Upper lobe of left lung (tissue), 6 donors: ENCODE measurements at places on chromosomes 2 and 18. TPM values are rescaled to one million over a fixed set of nuclear protein-coding genes. Genes with fewer than 3 reads are reported as not detected.

- no peak for DNase-seq
These were observed 206.4 kb upstream of the ID2 start for GRCh38 chr2:8475349-8476031.

DNA sequence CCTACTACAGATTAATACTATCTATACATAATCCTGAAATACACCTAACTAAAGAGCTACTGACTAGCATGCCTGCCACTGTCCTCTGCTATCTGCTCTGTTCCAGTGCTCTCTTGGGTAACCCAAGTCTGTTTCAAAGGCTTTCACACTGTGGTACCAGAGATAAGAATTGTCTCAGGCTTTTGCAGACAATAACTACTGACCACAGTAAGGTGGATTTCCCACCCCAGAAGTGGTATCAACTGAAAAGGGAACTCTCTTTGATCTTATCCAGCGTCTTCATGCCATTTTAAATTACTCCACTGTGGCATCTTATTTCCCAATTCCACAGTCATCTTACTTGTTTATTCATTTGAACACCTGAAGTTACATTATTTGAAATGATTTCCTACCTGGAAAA is 190.2 kb downstream of the IKZF2 start:
- no peak for DNase-seq

DNA sequence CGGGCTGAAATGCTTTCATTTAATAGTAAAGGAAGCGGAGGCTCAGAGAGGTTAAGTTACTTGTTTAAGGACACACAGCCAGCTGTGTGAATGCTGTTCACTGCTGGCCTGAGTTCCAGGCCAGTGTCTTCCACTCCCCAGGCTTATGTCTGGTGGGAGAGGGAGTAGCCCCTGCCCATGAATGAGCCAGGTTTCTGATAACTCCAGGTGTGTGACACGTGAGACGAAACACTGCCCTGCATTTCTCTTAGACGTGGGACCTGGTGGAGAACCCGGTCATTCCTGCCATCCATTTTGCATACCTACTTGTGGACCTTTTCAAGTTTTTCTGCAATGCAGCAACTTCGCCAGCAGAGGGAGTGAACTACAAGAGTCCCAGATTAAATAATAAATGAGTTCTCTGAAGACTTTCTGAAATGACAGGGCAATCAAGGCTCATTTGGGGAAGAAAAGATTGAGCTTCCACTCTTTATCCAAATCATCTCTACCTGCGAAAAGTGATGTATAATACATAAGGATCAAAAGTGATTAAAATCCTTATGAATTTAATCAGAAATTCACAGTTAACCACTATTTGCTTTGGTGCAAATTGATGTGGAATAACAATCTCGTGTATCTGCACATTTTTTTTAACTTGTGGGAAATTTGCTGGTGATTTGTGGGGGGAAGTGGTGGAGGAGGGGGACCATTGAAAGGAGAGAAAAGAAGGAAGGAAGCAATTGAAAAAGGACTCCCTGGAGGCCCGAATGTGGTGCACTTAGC is 79.4 kb upstream of the ASB18 start:
- DNase-seq: peak; percentile 59

- no peak for DNase-seq
These were observed 251.9 kb downstream of the GRB14 start for GRCh38 chr2:164369366-164369765.

DNA sequence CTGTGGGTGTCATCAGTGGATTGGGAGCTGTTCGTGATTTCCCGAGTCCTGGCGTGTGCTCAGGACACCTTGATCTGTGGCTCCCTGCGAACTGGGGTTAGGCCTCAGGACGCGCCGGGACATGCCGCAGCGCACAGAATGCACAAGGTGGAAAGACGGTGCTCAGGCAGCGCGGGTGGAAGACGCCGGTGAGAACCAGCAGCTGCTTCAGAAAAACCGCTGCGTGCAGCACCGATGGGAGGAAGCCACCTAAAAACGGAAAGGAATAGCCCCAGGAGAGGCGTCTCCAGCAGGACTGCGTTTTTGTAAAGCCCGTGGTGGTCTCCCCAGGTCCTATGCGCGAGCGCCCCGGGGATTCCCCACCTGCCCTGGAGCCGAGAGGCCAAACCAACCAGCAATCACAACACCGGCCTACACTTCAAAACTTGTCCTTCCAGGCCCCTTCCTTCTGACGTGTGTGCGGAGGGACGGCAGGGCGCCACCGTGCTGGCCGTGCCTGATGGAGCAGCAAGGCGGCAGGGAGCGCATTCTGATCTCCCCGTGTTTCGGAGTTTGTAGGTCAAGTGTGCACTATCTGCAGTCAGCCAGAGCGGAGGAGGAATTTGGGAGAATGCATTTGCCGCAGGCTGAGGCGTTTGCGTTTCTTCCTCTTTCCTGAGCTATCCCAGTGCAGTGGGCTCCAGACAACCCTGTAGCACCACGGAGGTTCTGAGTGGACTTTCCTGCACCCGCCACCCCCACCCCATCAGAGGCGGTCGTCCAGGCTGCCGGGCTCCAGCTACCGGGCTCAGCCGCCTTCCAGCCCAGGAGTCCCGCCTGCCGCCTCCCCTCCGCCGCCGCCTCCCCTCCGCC is 32.2 kb downstream of the RTP5 start:
- DNase-seq: peak; percentile 62

DNA sequence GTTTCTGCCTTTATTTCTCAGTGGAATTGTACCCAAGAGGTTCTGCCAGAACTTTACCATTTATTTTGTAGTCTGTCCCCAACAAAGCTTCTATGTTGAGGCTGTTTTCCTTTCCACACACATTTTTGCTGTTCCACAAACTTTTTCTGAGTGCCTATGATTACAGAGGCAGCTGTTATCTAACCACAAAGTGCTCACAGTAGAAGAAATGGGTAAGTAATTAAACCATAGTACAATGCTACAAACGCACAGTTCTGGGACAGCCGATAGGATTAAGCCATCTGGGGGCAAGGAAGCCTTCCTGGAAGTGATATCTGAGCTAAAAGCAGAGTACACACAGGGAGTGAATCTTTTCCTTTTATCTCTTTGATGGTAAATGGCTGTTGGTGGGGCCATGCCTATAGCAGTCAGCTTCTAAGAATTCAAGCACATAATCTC is 3.9 kb upstream of the MGAT4A start:
- no peak for DNase-seq

DNA sequence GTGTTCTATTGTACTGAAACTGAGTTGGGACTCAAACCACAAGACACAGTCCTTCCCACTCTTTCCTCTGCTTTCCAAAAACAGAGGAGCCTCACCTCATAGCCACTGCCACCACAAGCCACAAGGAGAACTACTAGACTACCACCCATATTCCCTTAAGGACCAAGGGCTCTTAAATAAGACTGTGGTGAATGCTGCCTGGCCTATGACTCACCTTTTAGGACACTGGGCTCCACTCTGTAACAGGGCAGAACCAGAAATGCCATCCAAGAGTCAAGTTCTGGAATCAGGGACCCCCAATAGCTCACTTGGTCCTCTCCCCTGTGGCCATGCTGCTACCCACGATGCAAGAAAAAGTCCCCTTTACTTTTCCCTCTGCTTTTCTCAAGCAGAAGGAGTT is 851.4 kb downstream of the BCL11A start:
- DNase-seq: no peak

DNA sequence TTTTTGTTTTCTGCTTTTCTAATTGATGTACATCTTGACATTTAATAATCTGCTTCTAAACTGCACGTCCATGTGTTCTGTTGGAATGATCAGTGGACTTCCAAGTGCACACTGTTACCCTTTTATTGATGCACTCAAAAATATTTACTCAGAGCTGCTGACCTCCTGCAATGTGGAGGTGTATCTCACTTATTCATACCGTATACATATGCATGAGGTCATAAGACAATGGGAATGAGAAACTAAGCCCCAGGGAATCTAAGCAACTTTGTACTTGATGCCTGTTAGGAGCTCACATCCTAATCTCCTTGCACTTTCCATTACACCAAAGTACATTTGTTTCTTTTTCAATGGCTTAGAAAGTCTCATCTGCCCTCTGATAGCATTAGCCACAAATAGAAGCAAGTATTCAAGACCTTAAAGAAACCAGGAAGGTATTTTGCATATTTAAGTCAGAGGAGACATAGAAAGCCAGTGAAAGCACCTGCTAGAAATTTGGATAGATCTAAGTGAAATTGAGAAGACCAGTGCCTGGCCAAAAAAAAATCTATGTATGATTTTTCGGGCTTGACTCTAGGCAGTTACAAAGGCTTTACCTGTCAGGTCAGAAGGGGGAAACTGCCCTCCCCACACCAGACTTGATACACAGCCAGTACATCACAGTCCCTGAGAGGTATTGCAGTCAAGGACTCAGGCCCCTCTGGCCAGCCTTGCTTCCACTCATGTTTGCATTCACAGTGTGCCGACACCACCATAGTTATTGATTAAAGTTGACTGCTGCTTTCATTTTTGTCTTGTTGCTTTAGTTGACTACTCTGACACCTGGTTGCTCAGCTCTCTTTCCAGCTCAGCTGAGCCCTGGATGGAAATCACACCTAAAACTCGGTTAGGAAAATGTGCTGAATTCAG is 391.7 kb upstream of the CYRIA start:
- DNase-seq: no peak

GRCh38 chr2:65957886-65958285 is 477.0 kb upstream of the MEIS1 start:
- DNase-seq: no peak

GRCh38 chr2:165469417-165469816 is at the start of gene CSRNP3:
Gene CSRNP3, plus strand, starts transcription at chr2:165469698. Its CDS starts 125,368 bp downstream, at chr2:165595066.
- peak; percentile 70 for DNase-seq

- DNase-seq: no peak
These were observed 18.9 kb downstream of the ADI1 start for GRCh38 chr2:3500326-3500899.

DNA sequence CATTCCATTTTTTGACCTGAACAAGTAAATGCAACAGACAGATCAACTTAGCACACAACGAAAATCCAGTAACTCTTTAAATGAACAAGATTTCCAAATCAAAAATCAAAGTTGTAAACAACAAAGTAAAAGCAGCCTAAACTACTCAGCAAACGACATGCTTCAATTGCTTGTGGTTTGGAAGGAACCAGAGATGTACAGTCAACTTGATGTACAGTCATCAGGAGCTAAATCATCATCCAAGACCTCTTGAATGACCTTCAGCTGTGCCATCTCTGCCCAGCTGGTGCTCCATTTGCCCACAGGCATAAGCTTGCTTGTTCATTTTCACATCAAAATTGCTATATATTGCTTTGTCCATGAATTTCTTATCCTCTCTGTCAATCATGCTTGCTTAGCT is 109.8 kb downstream of the UPP2 start:
- no peak for DNase-seq

DNA sequence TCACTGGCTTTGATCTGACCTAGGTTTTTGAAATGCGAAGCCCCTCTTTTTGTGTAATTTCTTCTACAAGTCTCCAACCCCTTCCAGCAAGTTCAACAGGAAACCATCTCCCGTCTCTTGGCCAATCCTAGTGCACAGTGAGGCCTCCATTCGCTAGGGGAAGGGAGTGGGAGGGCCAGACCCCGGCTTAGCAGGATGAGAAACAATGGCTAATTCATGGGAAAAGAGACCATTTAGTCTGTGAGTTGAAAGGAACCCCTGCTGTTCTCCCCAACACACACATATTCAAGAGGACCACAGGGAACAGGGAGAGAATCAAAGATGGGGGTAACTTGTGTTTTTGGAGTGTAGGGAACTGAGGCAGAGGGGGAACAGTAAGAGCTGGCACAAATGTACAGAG is 83.0 kb downstream of the RTN4 start:
- no peak for DNase-seq

DNA sequence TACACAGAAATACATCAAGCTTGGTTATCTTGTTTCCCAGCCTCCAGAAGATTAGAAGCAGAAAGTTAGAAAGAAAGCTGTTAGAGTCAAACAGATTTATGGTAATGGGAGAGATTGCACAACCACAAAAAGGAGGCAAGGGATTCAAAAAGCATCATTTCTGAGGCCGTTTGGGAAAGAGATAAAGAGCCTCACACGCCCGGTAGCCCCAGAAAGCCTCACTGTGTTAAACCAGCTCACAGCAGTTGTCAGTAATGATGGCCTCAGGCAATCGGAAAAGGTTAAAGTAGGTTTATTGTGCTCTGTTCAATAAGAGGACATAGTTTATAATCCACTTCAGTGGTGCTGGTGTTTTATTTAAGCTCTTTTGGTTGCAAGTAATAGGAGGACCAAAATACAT is 111.3 kb downstream of the DCC start:
- no peak for DNase-seq

GRCh38 chr2:115161081-115161770 is 718.8 kb downstream of the DPP10 start:
- DNase-seq: peak; percentile 87

- DNase-seq: peak; percentile 57
These were observed 76.9 kb upstream of the AGAP1 start for GRCh38 chr2:235416858-235417499.

- DNase-seq: no peak
These were observed 353.7 kb downstream of the RAD51AP2 start for GRCh38 chr2:17164550-17164949.

DNA sequence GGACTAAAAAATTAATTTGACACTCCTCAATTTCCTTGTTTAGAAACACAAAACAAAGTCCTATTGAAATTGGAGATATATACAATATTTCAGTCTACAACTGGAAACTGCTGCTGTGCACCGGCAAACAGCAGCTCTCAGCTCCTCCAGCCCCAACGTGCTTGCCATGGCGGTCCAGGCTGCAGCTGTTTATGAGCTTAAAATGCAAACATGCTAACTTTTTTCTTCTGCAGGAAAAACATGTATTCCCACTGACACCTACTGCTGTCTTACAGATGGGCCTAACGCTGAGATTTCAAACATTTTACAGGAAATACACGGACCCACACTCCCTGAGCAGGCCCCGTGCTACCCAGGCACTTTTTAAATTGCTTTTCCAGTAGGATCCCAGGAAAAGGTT is 195.5 kb downstream of the BCL11A start:
- no peak for DNase-seq

Gene GALR1
- not detected for total RNA-seq

Gene MARCHF7
- total RNA-seq: 119 TPM

Gene GCG
- not detected for total RNA-seq

Gene RAB31
- total RNA-seq: 128 TPM

Gene ACTG2
- total RNA-seq: 27.4 TPM

Gene KIAA2012
- total RNA-seq: not detected

Gene C2orf74
- total RNA-seq: 20.7 TPM

Gene SOX11
- total RNA-seq: 0.06 TPM

Gene LRRC30
- total RNA-seq: not detected

Gene MRO
- 0.46 TPM for total RNA-seq

Gene GPAT2
- 0.10 TPM for total RNA-seq

Gene LAMA1
- total RNA-seq: 1.2 TPM

Gene NT5C1B
- not detected for total RNA-seq

Gene CNDP1
- not detected for total RNA-seq

Gene PTH2R
- total RNA-seq: not detected

Gene SLC14A1
- total RNA-seq: not detected
